ENCODE measurements at places on chromosomes 2 and 18.

DNA sequence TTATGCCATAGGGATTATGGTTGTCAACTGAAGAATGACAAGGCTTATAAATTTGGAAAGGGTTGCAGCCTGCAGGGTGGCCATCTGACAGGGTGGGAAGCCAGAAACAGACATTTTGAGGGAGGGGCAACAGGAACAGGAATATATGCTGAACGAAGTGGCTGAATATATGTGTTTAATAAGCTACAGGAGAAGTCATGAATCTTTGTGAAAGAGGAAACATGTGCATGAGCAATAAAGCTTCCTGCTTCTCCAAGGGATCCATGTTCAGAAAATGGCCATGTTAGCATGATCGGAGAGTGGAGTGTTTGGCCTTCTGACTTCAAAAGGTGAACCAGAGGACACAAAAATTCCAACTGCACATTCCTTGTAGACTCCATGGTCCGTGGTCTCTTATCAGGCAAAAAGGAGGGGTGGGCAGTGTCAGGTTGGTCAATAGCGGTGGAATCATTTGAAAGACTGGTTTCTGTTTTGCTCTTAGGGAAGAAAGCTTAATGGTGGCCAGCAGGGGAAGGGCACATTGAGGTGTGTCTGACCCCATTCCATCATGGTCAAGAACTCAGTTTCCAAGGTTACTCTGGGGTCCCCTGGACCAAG is 144.1 kb downstream of the SOCS6 start:
- no peak for DNase-seq

DNA sequence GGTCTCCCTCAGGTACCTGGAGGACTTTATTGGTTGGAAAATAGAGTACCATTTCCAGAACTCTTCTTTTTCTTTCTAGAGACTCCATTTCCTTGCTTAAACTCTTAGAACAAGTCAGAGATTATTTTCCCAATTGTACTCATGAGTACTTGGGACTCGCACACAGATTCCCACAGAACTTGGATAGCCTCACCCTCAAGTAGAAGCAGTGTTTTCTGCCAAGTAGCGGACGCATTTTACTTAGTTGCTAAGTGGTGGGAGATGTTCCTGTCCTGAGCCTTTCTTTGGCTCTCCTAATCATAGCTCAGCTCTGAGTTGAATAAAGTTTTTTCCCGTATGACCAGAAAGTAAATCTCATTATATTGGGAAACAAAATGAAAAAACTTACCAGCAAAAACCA is 17.2 kb downstream of the SLC30A3 start:
- DNase-seq: no peak

- no peak for DNase-seq
Observed at GRCh38 chr2:66684289-66684688, 249.4 kb downstream of the MEIS1 start.

DNA sequence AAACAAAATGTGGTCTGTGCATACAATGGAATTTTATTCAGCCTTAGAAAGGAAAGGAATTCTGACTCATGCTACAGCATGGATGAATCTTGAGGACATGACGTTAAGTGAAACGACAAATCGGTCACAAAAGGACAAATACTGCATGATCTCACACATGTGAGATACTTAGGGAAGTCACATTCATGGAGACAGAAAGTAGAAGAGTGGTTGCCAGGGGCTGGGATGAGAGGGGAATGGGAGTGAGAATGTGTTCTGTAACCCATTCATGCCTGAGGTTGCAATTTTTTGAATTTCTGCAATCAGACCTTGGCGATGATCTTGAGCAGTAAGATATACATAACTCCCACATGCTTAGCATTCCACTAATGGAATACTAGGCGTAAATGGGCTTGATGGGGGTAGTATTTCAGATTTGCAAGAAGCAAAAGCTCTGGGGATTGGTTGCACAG is 22.0 kb downstream of the FHL2 start:
- DNase-seq: no peak

DNA sequence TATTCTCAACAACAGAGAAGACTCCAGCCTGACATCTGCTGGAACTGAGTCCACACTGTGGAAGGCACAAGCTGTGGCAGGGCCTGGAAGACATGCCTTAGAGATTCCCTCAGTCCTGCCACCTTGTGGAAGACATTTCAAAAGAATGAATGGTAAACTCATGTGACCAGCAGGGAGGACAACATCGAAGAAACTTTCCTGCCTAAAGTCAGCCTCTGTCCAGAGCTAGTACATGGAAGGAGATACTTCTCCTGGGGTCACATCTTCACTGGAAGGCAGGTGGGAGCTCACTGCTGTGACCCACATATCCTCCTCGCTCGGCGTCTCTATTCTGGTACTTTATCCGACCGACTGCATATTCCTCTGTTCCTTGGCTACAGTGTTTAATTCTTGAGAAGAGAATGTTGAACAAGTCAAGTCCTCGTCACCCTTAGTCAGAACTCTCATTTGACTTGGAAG is 59.5 kb downstream of the PUM2 start:
- no peak for DNase-seq

GRCh38 chr2:12604341-12604740 is 112.4 kb upstream of the TRIB2 start:
- no peak for DNase-seq

GRCh38 chr18:8799596-8800441 is 94.5 kb downstream of the MTCL1 start:
- no peak for DNase-seq

- DNase-seq: no peak
Observed at GRCh38 chr2:11071211-11071610, 84.1 kb upstream of the SLC66A3 start.
